ENCODE measurements at places on chromosomes 3 and 15. TPM values are rescaled to one million over a fixed set of nuclear protein-coding genes. Genes with fewer than 3 reads are reported as not detected.
A peak's percentile ranks its signal among the peaks of the same experiment; 100 is the strongest.

The TSC22D2 gene
- 51.5 TPM for total RNA-seq

The PLSCR5 gene
- not detected for total RNA-seq

- no peak for DNase-seq
Observed at GRCh38 chr3:108412121-108412750, 98.2 kb downstream of the MYH15 start.

GRCh38 chr15:48596841-48597240, 48.7 kb downstream of the FBN1 start:
- DNase-seq, result no peak

The DNAH12 gene
- 0.08 TPM for total RNA-seq

DNA sequence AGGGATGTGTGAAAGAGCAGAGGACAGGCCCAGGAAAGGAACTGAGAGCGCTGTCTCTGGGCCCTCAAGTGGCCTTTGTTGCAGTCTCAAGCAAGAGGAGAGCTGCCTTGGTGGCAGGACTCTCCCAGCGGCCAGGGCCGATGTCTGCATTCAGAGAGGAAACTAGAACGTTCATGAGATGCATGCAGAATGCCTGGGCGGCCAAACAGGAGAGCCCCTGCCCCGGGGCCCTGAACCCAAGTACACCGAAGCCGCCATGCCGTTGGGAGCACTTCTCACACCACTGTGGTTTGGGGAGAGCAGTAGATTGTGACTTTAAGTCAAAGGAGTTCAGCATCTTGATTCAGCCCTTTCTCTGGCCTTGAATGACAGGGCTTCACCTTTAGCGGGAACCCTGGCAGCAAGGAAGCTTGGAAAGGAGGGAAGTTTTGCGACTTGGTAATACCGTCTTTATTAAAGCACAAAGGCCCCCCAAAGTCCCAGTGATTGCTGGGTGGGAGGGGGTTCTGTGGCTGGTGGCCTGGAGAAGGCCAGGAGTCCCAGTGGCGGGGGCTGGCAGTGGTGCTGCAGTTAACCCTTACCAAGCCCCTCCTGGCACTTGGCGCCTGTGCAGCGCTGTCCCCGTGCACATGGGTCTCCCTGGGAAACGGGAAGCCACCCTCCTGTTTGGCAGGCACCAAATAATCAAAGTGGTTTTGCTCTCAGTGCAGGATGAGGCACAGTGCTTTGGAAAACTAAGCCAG, 36.2 kb downstream of the SLC6A11 start:
- no peak for DNase-seq

GRCh38 chr15:66047321-66048024, 178.2 kb downstream of the RAB11A start:
- no peak for DNase-seq

DNA sequence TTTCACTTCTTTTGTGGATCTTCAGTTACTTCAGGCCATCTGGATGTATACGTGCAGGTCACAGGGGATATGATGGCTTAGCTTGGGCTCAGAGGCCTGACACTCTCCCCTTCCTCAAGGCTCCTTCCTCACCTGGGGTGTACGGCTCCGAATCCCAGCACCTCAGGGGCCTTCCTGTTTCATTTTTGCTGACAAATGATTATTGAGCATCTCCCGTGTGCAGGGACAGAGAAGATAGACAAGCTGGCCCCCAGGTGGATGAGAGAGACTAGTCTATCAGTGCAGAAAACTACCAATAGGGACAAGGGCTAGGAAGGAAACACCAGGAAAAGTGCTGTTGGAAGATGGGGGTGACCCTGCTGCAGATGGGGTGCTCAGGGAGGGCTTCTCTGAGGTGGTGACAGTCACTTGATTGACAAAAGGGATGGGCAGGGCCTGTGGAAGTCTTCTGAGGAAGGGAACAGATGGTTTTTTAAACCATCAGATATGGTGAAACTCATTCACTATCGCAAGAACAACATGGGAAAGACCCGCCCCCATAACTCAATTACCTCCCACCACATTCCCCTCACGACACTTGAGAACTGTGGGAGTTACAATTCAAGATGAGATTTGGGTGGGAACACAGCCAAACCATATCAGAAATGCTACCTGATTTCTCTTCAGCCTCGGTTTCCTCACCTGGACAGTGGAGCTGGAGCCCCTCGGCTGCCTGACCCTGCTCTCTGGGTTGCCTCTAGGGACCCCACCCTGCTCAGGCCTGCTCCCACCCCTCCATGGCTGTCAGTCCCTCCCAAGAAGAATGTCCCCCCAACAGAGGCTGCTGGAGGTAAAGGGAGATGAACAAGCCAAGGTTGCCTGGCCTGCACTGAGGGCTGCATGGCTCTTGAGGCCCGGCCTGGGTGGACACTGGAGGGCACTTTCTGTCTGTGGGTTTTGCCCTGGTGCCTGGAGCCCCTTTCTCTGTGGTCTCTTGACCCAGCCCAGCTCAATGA, 37.2 kb upstream of the ACAD9 start:
- no peak for DNase-seq

DNA sequence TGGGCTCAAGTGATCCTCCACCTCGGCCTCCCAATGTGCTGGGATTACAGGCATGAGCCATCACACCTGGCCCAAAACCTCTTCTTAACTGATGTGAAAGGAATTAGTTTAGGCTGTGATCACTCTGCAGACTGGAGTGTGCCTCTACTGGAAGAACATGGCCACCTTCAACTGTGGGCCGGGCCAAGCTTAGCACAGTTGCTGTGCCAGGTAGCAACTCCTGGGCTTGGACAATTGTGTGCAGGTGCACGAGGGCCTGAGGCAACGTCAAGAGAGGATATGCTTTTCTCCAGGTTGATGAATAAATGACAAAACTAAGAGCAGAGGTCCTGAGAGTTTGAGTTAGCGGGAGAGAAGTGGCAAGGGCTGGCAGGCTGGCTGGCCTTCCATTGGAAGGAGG, 6.5 kb downstream of the FAH start:
- DNase-seq, result peak; percentile 64

- DNase-seq, result no peak
Observed at GRCh38 chr3:114642951-114643741, 349.3 kb downstream of the TIGIT start.

The ZCWPW2 gene
- total RNA-seq, result 1.2 TPM

DNA sequence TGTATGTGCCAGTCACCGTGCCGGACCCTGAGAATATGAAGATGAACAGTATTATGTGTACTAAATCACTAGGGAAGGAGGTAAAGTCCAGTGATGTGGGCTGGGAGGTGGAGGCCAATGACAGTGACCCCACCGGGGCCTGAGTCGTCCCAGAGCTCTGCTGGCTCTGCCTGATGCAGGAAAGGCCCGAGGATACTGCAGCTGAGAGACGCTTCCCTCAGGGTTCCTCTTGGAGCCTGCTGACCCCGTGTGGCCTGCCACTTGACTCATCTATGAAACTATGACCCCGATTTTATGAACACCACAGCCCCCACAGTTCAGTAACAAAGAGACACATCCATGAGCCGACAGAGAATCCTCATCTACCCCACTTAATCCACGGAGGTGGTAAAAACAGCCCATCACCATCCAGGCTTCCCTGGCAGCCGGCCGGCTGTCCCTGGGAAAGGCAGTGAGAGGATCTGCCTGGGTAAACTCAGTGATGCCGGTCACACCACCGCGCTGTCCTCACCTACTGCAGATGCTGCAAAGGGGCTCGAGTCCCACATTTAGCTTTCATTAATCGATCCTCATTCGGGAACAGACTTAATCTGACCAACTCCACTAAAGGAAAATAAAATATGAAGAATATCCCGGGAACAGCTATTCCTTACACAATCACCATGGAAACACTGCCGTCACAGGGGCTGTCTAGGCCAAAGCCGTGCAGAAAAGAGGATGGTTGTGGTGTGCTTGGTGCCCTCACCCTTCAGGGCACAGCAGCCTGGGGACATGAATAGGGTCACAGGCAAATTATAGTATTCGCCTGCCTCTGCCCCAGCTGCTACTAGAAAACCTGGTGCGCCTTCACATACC, 82.9 kb downstream of the ARRDC4 start:
- no peak for DNase-seq

All from osteocyte (in vitro differentiated cells).